ENCODE measurements at places on chromosomes 11 and 22.

GRCh38 chr11:76795936-76796441, 12.8 kb downstream of the TSKU start:
- no peak for DNase-seq

DNA sequence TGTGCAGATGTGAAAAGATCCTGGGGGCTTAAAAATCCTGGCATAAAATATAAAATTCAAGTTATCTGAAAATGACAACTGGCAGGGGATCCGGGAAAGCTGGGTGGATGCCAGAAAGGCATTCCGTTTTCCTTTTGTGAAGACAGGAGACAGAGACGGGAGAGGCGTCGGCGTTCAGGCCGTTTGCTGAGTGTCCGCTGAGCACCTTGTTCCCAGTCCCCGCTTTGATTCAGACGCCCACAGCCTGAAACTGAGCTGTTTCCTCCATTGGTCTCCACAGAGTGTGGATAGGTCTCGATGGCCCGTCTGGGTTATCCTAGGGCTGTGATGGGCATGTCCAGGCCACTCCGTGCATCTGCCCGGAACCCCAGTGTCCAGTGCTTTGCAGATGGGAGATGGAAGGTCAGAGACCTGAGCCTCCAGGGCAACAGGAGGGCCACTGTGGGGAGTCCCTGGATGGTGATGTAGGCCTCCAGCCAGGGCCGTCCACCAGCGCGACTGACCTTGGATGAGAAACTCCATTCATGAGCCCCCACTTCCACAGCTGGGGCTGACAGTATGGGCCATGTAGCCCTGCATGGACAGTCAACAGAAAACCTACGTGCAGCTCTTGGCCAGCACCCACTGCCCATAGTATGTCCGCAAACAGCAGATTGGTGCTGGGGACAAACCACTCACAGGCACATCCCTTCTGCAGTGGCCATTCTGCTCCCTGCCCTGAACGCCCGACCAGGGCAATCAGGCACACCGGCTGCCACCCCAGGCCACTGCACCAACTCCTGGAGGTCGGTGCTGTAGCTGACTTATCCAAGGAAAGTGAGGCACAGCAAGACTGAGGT, 11.6 kb downstream of the MRGPRF start:
- no peak for DNase-seq

GRCh38 chr11:76708972-76709660, 38.6 kb upstream of the LRRC32 start:
- DNase-seq: no peak

DNA sequence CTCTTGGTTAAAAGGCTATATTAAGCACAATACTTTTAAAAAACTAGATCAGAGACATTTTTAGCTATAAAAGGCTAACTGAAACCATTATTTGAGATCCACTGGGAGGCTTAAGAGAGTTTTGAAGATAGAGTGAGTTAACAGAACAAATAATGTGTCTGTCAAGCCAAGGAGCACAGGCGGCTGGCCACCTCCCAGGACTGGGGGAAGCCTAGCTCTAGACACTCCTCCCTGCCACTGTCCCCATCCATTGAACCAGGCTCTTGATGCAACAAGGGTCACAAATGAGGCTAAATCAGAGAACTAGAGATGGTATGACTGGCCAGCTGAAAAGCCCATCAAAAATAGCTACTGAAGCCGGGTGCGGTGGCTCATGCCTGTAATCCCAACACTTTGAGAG, 63.0 kb downstream of the C22orf31 start:
- no peak for DNase-seq

DNA sequence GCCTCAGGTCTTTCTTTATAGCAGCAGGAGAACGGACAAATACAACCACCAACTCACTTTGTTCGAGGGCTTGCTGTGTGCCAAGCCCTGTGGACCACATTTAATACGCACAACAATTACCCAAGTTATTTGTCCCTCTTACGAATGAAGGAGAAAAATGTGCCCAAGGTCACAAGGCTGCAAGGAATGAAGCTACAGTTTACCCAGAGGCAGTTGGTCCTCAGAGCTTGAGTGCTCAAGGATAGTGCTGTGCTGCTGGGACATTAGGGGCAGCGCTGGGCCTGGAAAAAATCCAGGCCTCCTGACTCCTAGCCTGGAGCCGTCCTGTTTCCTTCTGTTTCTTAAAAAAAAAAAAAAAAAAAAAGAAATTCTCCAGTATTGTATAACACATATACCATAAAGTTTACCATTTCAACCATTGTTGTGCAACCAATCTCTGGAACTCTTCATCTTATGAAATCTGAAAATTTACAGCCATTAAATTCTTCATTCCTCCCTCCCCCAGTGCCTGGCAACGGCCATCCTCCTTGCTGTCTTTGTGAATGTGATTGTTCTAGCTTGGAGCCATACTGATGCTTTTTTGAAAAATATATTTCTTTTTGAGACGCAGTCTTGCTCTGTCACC, 1.0 kb upstream of the C11orf86 start:
- DNase-seq: no peak

GRCh38 chr11:102307727-102308038, 9.6 kb upstream of the BIRC3 start:
- DNase-seq: no peak

- peak; percentile 64 for DNase-seq
Observed at GRCh38 chr11:18172666-18173065, at the start of gene MRGPRX4. MRGPRX4 (plus strand) TSS chr11:18172837; CDS start chr11:18173257, 420 bp downstream.

- no peak for DNase-seq
Observed at GRCh38 chr11:103016031-103016430, 60.5 kb upstream of the MMP13 start.

DNA sequence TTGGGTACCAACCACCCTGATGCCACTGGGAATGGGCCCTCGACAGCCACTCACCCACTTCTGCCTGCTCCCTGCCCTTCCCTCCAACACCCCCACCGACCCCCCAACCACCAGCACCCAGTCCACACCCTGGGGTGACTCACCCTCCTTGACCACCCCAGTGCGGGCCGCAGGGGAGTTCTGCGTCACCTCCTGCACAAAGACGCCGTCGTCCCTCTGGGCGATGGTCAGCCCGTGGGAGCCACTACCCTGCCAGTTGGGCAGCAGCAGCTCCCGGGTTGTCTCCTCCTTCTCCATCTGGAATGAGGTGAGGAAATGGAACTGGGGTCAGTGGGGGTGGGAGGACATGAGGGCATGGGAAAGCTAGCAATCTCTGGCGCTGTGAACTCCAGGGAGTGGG, 10.8 kb downstream of the AHNAK start:
- DNase-seq: no peak

DNA sequence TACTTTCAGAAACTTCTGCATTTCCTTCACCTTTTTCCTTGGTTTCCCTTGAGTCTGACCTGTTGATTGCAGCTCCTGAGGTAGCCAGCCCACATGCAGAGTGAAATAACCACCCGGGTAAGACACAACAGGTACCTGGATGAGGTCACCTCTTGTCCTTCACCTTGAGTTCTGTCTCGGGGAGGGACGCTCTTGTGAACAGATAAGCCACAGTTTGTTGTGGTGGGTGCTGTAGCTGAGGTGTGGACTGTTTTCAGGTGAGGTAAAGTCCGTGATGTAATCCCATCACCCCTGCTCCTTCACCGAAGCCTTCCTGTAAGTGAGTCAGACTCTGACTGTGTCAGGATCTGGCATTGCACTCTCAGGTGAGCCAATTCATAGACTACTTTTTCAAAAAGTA, 183.1 kb downstream of the NAV2 start:
- no peak for DNase-seq

GRCh38 chr11:66815646-66816045, 27.6 kb upstream of the RCE1 start:
- peak; percentile 27 for DNase-seq

GRCh38 chr22:38111925-38112355, 1.5 kb upstream of the BAIAP2L2 start:
- DNase-seq: no peak

- no peak for DNase-seq
Observed at GRCh38 chr11:11845071-11845470, 3.3 kb downstream of the USP47 start.

DNA sequence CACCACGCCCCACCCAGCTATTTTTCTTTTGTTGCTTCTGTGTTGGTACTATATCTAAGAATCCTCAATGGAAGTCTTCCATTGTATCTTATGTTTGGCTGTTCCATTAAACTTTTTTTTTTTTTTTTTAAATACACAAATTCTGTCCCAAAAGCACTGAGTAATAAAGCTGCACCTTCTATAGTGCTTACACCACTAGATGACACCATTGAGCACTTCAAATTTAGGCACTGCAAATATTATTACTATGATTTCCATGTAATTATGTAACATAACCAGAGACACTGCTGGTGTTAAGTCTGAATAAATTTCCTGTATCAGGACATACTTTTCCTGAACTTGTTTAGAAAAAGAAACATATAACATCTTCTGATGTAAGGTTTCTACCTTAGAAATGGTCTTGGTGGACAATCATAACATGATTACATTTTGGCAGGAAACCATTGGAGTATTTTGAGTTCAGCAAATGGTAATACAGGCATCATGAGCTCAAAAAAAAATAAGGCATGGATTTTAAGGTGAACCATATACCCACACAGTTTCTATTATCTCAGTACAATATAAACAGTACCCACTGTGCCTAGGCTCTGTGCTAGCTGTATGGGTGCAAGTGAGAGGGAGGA, 110.5 kb downstream of the ATG16L2 start:
- peak; percentile 19 for DNase-seq

GRCh38 chr11:130585545-130585944, 137.1 kb downstream of the ADAMTS15 start:
- no peak for DNase-seq

DNA sequence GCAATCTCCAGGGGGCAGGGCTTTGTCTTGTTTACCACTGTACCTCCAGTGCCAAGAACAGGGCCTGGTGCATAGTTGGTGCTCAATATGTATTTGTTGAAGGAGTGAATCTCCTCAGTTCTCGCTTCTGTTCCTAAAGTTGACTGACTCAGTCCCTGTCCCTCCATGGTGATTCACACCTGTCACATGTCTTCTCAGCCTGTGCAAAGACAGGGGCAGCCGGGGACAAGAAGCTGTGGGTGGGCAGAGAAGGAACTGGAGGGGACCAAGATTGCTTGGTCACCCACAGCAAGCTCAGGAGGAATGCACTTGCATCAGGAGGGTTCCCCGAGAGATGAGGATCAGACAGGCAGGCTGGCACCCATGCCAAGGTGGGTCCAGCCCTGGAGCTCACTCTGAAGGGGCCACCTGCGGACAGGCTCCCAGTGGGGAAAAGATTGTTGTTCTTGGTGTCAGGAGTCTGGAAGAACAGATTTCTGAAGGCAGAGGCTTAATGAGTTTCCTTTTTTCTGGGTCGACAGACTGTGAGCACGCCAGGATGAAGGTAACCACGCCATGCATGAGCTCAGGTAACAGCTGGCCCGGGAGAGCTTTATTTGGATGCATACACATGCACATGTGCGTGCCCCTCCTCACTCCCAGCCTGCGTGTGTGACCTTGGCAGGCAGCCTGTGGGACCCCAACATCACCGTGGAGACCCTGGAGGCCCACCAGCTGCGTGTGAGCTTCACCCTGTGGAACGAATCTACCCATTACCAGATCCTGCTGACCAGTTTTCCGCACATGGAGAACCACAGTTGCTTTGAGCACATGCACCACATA, 16.9 kb downstream of the IL17RA start:
- DNase-seq: no peak

DNA sequence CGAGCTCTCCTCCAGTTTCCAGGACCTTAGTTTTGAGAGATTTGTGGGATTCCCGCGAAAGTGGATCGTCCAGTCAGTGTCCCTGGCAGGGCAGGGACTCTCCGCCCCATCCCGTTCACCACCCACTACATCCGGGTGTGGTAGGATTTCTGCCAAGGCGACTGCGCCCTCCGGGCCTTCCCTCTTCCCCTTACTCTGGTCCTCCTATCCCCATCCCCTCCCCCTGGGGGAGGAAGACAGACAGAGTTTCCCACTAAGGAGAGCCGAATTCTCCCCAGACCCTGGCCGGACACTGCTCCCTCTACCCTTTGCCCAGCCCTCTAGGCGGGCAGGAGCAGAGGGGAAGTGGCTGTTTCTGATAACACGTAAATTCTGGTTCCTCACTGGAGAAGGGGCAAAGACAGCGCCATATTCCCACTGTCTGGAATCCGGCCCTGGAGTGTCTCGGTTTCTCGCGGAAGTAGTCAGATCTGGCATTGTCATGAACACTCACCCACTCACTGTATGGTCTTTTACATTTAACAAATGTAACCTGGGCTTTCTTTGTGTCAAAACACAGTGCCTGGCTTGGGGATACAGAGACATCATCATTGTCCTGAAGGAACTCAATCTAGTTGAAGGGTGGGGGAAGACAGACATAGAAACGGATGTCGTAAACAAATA, 1.1 kb upstream of the NECTIN1 start:
- DNase-seq: peak; percentile 82

GRCh38 chr11:113046866-113047265, 85.6 kb downstream of the NCAM1 start:
- no peak for DNase-seq

DNA sequence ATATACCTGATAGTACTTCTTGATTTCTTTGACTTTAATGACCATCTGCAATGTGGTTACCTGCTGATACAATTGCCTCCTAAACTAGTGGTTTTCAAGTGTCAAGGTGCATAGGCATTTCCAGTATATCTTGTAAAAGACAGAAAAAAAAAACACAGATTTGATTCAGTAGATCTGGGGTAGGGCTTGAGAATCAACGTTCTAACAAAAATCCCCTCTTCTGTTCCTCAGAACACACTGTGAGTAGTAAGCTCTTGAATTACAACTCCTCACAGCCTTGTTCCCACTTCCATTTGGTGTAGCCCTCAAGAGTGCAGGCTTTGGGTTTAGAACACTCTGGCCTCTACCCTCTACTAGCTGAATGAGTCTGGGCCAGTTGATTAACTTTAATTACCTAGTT, 78.0 kb upstream of the CTSC start:
- no peak for DNase-seq

DNA sequence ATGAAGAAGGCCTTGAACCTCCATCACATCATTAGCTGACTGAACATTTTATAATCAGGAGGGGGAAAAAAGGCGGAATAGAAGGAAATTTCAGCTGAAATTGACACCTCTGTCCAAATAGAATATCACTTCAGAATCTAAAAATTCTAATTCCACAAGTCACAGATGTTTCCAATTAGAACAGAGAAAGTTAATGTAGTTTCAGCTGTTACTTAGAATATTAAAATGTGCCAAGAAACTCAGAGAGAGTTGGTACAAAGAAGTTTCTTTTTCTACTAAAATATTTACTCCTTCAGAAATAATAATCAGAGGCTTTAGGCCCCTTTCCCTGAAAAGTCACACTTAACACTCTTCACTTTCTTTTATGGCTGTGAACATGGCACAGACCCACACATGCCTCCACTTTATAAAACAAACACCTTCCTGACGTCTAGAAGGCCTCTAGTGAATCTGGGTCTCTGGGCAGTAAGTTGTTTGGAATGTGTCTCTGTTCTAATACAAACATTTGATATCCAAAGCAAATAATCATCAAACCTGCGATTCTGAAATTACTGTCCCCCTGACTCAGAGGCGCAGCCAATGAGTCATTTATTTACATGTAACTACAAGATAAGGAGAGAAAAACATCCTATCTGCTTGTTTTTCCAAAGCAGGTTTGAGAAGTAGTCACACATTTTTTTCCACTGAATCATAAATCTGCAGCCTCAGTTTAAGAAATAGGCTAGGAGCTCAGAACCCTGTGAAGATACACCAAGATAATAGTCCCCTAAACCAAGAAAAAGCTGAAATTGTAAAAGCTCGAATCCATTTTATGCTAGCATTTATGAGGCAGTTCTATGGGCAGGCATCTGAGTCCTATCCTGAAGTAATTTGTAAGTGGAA, 148.4 kb downstream of the ME3 start:
- peak; percentile 74 for DNase-seq

Data from COLO829 (cell line).